Left ventricle myocardium inferior (tissue), 1 donor: ENCODE measurements at places on chromosomes 4 and X. TPM values are rescaled to one million over a fixed set of nuclear protein-coding genes. Genes with fewer than 3 reads are reported as not detected.
A peak's percentile ranks its signal among the peaks of the same experiment; 100 is the strongest.

GRCh38 chr4:14646831-14647230 is 355.4 kb upstream of the CPEB2 start:
- H3K4me3 ChIP-seq: no peak overlapping the region
- H3K36me3 ChIP-seq: no peaks in the 10 kb centered on the region
- no peaks in the 10 kb centered on the region for H3K4me1 ChIP-seq
- H3K27ac ChIP-seq: no peak overlapping the region
- H3K27me3 ChIP-seq: no peaks in the 10 kb centered on the region

DNA sequence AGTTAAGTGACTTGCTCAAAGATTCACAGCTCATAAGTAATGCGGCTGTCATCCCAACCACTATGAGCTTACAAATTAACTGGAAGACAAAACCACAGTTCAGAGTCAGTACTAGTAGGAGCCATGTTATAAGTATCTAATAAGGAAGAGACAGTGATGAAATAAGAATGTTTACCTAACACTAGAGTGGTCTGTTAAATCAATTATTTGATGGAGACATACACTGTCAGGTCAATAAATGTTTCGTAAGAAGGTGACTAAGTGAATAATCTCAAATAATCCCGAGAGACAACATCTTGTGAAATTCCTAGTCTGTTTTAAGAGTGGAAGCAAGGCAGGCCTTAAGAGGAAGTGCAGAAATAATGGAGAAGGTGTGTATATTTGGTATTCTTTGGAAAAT is 25.8 kb upstream of the AMELX start:
- H3K27ac ChIP-seq: peak overlapping the region; percentile 71
- H3K4me3 ChIP-seq: no peak overlapping the region

The DMP1 gene
- not detected for total RNA-seq

- H3K4me1 ChIP-seq: no peaks in the 10 kb centered on the region
- no peaks in the 10 kb centered on the region for H3K36me3 ChIP-seq
- no peaks in the 10 kb centered on the region for H3K27me3 ChIP-seq
- no peak overlapping the region for H3K27ac ChIP-seq
- no peak for DNase-seq
Observed at GRCh38 chrX:118633530-118633929, 93.9 kb upstream of the IL13RA1 start.

- peak; percentile 32 for DNase-seq
- peak overlapping the region; percentile 41 for H3K4me3 ChIP-seq
- H3K4me1 ChIP-seq: peaks cover 4% of the 10 kb centered on the region
- H3K36me3 ChIP-seq: no peaks in the 10 kb centered on the region
Observed at GRCh38 chrX:2325076-2325784, 175.5 kb downstream of the DHRSX start.

- DNase-seq: no peak
- no peak overlapping the region for H3K4me3 ChIP-seq
- H3K4me1 ChIP-seq: no peaks in the 10 kb centered on the region
Observed at GRCh38 chr4:587671-588350, 11.7 kb upstream of the TMEM271 start.

DNA sequence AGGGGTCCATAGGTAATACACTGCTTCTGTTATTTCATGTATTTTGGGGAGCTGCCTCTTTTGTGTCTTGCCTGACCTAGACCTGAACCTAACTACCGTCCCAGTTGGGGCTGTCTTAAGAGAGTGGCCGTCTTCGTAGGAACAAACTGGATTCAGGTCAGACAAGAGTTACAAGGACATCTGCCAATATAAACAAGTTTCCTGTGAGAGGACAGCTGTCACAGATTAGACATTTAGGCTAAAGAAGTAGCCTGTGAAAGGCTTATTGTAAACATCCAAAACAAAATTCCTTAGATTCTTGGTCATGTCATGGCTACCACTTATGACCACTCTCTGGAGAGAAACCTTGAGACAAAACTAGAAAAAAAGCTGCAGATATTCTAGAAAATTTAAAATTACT is 797.6 kb upstream of the AADAT start:
- H3K36me3 ChIP-seq: no peaks in the 10 kb centered on the region
- no peak overlapping the region for H3K27ac ChIP-seq
- H3K4me1 ChIP-seq: no peaks in the 10 kb centered on the region
- no peak for DNase-seq

The RAI2 gene
- 23.6 TPM for total RNA-seq

DNA sequence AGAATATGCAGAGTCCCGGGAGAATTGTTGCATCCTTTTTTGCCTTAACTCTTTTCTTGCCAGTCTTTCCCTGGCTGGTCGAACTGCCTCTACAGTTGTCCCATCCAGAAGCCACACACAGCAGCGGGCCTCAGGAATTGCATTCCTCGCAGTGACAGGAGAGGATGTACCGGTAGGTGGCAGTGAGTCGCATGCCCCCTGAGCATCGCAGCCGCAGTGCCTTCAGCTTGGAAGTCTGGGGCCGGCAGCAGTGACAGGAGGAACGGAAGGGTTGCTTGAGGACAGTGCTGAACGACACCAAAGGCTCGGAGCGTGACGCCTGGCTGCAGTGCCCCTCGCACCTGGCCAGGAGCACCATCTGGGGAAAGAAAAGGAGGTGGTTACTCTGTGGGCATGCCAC is 23.5 kb downstream of the NDP start:
- H3K27me3 ChIP-seq: no peaks in the 10 kb centered on the region
- DNase-seq: peak; percentile 18
- no peaks in the 10 kb centered on the region for H3K36me3 ChIP-seq
- no peak overlapping the region for H3K27ac ChIP-seq
- H3K4me3 ChIP-seq: no peak overlapping the region

The FAT1 gene
- total RNA-seq: 59.1 TPM

DNA sequence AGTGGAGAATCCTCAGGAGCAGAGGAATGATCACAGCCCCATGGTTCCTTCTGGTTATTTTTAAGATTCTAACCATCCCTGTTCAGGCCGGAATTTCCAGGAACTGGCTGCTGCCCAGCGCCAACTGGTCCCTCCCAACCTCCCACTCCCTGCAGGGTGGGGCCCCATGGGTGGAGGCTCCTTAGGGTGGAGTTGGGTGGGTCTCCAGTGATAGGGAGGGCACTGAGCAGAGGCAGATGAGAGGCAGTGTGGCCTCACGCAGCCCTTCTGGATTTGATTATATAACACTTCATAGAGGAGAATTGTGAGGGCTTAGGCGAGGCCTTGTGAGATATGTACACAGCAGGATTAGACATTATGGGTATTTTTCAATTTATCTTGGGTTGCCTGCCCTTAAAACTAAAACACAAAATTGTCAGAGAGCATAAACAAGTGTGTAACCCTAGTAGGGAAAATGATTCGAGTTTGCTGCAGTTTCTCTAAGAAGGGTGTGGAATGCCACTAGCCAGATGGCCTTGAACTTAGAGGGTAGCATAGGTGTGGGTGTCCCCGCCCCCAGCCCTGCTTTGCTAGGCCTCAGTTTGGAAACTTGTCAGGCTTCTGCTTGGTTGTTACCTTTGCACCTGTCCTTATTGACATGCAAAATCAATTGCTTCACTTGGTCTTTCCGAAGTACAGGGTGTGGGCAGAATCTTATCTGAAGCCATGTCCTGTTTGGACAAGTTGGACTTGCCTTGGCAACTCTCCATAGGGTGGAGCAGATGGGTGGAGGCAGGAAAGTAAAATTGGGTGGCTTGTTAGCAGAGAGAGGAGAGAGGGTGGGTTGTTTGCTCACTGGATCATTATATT is 9.4 kb downstream of the KLF3 start:
- no peaks in the 10 kb centered on the region for H3K27me3 ChIP-seq
- H3K4me3 ChIP-seq: peak overlapping the region; percentile 74
- DNase-seq: peak; percentile 67
- H3K36me3 ChIP-seq: no peaks in the 10 kb centered on the region

The C4orf36 gene
- total RNA-seq: 0.96 TPM

GRCh38 chr4:14059006-14059405 is 431.5 kb upstream of the BOD1L1 start:
- H3K36me3 ChIP-seq: no peaks in the 10 kb centered on the region
- DNase-seq: no peak
- no peaks in the 10 kb centered on the region for H3K27me3 ChIP-seq
- H3K4me3 ChIP-seq: no peak overlapping the region
- no peaks in the 10 kb centered on the region for H3K4me1 ChIP-seq
- H3K27ac ChIP-seq: no peak overlapping the region

The AMBN gene
- not detected for total RNA-seq

The STK32B gene
- 0.55 TPM for total RNA-seq

The NAA11 gene
- not detected for total RNA-seq

- no peaks in the 10 kb centered on the region for H3K36me3 ChIP-seq
- H3K27ac ChIP-seq: peak overlapping the region; percentile 56
- peaks cover 24% of the 10 kb centered on the region for H3K4me1 ChIP-seq
- H3K4me3 ChIP-seq: no peak overlapping the region
Observed at GRCh38 chrX:19863212-19863856, 24.1 kb downstream of the SH3KBP1 start.

The PABPC1L2B gene
- not detected for total RNA-seq

DNA sequence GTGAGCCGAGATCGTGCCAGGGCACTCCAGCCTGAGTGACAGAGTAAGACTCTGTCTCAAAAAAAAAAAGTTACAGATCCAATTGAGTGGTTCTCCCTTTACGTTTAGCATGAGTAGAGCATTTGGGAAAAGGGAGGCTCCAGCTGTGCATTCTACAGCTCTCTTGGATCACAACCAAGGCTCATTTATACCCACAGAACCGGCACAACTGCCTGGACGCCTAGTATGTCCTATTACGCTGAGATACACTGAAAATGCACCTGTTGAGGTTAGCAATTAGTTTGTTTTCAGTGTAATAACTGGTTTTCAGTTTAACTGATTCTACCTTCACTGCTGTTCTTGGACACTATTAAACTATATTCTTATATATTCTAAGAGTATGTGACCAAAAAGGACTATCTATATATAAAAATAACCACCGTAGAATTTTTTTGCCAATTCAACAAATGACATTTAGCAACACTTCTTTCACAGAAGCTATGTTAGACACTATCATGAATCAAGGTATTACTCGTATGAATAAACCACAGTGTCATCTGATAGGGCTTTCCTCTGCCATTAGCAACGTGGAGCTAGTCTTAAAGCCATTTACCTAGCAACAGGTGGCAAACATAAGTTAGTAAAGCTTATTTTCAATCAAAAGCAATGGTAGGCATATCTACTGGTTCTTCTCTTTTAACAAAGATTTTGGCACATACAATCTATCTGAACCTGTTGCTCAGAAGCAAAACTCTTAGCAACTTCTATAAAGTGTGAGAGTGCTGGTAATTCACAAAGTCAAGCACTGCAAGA is 3.6 kb downstream of the OTUD4 start:
- no peak for DNase-seq
- no peaks in the 10 kb centered on the region for H3K27me3 ChIP-seq
- H3K27ac ChIP-seq: peak overlapping the region; percentile 99
- H3K36me3 ChIP-seq: peaks cover 14% of the 10 kb centered on the region
- peaks cover 80% of the 10 kb centered on the region for H3K4me1 ChIP-seq
- peak overlapping the region; percentile 90 for H3K4me3 ChIP-seq

The CACNA1F gene
- 0.08 TPM for total RNA-seq
